ENCODE measurements at places on chromosomes 1 and 21.
A peak's percentile ranks its signal among the peaks of the same experiment; 100 is the strongest.

DNA sequence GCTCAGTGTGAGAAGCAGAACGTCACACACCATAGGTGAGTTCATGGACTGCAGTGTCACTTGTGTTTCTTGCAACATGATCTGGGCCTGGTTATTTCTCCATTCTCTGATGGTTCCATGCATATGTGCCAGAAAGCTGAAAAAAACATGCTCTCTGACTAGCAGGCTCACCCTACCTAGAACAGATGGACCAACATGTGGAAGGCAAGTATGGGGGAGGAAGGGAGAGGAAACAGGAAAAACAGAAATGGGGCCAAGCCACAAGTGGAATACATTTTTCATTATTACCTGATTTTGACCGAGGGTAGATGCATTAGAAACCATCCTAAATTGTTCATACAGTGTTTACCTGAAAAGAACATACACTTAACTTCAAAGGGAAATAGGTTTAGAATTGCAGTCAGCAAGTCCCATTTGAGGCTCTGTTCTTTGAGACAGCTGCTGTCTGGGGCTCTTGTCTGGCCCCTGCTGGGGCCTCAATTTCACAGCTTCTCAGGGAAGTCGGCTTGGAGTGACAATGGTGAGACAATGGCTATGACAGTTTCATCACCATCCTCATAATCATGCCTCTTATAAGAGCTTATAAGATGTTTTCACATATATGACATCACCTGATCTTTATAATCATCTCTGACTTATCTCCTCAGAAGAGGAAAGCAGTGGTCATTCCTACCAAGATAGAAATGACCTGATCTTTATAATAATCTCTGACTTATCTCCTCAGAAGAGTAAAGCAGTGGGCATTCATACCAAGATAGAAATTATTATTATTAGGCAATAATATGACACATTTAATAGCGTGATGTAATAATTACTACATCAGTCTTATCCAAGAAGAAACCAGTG is 327.3 kb downstream of the SIPA1L2 start:
- H3K27ac ChIP-seq = no peak overlapping the region
- H3K36me3 ChIP-seq = no peaks in the 10 kb centered on the region
- H3K4me1 ChIP-seq = no peaks in the 10 kb centered on the region
- peaks cover 19% of the 10 kb centered on the region for H3K27me3 ChIP-seq

- H3K4me1 ChIP-seq = peaks cover 12% of the 10 kb centered on the region
- no peak overlapping the region for H3K27ac ChIP-seq
- H3K36me3 ChIP-seq = peaks cover 9% of the 10 kb centered on the region
Observed at GRCh38 chr1:67228791-67229190, 62.5 kb downstream of the IL23R start.

DNA sequence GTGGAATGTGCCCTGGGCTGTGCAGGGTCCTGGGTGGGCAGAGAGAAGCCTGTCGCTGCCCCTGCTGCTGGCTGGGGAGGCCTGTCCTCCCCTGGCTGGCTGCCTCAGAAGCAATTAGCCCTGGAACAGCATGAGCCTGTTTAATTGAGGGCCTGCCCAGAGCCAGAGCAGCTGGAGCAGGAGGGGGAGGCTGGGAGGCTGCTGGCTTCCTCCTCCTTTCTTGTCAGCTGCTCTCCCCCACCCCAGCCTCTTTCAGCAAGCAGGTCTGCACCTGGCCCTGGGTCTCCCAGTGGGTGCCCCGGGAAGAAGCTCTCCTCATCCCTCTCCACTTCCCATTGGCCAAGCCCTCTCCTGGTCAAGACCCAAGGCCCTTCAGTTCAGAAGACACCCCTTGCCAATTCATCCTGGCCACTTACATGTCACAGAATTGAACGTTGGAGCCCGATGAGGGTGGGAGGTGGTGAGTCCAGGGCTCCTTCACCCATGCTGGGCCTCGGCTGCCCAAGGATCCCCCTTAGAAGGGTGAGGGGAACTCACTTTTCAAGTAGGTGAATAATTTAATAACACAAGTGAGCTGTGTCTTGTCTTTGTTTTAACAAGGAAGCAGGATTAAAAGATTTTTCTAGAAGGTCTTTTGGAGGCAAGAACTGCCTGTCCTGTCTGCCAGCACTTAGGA is 13.2 kb downstream of the AMPD2 start:
- peaks cover 11% of the 10 kb centered on the region for H3K4me1 ChIP-seq
- H3K36me3 ChIP-seq = peaks cover 12% of the 10 kb centered on the region
- no peak overlapping the region for H3K4me3 ChIP-seq
- H3K27me3 ChIP-seq = no peaks in the 10 kb centered on the region

DNA sequence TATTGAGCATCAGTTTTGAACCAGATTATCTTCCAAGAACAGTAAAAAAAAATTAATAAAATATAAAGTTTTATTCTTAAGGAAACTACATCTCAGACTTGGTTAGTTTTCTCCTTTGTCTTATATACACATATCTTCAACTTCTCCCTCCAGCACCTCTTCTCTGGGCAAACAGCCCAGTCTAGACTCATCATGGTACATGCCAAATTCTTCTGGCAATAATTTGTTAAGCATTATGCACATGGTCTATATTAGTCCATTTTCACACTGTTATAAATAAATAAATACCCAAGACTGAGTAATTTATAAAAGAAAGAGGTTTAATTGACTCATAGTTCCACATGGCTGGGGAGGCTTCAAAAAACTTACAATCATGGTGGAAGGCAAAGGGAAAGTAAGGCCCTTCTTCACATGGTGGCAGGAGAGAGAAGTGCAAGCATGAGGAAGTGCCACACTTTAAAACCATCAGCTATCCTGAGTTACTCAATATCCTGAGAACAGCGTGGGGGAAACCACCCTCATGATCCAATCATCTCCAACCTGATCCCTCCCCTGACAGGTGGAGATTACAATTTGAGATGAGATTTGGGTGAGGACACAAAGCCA is 108.7 kb upstream of the RNPC3 start:
- no peak overlapping the region for H3K4me3 ChIP-seq
- H3K27ac ChIP-seq = no peak overlapping the region
- no peaks in the 10 kb centered on the region for H3K36me3 ChIP-seq
- DNase-seq = no peak

DNA sequence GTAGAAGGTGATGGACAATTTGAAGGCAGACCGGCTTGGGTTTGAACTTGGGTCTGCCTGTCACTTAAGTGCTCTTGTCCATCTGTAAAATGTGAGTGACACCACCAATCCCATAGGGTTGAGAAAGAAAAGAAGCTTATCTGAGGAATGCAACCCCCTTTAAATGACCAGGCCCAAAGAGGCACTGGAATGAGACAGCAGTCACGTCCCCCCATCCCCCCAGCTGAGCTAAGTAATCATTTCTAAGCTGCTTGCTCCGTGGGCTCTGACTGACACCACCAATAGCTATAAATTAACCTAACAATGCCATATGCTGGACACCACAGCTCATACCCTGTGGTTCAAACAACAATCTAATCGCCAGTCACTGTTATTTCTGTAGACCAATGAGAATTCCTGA is 15.1 kb downstream of the LCA5L start:
- H3K4me3 ChIP-seq = no peak overlapping the region
- H3K27me3 ChIP-seq = peaks cover 6% of the 10 kb centered on the region
- no peaks in the 10 kb centered on the region for H3K4me1 ChIP-seq
- no peak overlapping the region for H3K27ac ChIP-seq

DNA sequence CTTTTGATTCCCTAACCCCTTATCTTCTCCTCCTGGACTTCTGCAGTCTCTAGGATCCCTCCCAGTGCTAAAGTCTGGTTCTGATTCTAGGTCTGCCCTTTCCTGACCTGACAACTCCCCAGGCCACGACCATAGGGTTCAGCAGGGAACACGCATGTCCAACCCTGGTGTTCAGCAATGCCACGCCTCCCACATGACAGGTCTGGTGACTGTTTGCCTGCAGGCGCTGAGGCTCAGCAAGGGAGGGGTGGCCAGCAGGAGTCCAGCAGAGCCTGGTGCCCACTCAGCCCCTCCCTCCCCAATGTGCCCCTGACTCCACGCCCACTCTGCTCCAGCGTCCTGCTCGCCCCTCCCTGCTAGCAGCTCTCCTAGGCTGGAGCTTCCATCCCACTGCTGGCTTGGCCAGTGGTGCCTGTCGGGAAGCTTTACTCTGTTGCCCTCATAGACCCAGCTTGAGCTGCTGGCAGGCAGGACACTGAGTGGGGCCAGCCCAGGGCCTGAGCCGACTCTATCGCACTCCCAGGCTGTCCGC is 17.3 kb downstream of the SLC9A1 start:
- peaks cover 42% of the 10 kb centered on the region for H3K4me1 ChIP-seq
- peaks cover 11% of the 10 kb centered on the region for H3K36me3 ChIP-seq
- no peak for DNase-seq
- H3K27me3 ChIP-seq = no peaks in the 10 kb centered on the region
- peak overlapping the region; percentile 100 for H3K27ac ChIP-seq
- H3K4me3 ChIP-seq = peak overlapping the region; percentile 92

- H3K27me3 ChIP-seq = no peaks in the 10 kb centered on the region
- H3K4me3 ChIP-seq = no peak overlapping the region
- no peak overlapping the region for H3K27ac ChIP-seq
- no peaks in the 10 kb centered on the region for H3K4me1 ChIP-seq
- H3K36me3 ChIP-seq = no peaks in the 10 kb centered on the region
Observed at GRCh38 chr1:61270761-61271411, 188.5 kb downstream of the NFIA start.

DNA sequence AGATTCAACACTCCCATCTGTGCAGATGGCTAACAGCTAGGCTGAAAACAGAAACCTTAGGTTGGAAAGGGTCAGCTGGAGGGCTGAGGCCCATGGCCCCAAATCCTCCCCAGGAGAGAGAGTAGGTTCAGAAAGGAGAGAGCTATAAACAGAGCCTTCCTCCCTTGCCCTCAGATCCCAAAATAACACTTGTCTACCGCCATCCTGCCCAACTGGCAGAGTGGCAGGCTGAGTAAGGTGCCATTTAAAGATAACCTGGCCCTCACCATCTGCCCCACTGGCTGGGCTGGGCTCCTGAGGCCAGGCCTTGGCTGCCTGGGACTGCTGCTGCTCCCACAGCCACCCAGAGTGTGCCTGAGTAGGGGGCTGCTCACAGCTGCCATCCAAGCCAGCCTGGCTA is 4.3 kb upstream of the SHISA4 start:
- H3K36me3 ChIP-seq = no peaks in the 10 kb centered on the region
- H3K4me1 ChIP-seq = peaks cover 2% of the 10 kb centered on the region

DNA sequence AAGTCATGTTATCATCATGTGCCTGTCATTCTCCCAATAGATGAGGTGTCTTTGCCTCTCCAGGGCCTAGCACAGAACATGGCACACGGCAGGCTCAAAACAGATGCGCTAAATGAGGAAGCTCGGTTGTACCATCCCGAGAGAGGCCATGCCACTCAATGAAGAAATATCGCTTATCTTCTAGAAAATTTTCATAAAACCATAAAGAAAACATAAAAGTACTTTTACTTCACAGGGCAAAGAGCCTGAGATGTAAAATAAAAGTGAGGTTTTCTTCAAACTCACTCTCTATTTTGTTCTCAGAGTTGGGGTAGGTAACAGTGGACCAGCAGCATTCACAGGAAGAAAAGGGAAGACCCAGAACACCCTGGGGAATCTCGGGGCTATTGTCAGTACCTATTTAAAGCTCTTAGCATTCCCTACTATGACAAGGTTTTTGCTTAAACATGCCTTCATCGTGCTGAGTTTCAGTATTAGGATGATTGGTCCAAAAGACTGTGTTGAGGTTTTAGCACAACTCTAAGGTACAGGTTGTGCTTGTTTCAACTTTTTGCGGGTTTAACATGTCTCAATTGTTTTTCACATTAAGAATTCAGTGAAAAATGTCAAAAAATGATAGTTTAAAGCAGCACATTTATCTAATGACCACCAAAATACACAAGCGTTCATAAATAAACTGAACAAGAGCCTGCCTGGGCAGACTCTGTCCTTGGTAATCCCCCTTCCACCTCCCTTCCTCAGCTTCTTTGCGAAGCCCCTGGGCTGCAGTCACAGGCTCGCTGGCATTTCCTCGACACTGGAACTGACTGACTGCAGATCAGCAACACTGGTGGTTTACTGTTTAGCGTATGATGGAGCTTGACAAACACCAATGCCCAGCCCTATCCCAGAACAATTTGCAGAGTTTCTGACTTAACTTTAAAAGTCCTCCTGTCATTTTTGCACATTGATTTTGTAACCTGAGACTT is 55.6 kb downstream of the COQ8A start:
- no peaks in the 10 kb centered on the region for H3K36me3 ChIP-seq
- H3K4me3 ChIP-seq = no peak overlapping the region
- no peak overlapping the region for H3K27ac ChIP-seq
- no peak for DNase-seq

- no peak for DNase-seq
- peak overlapping the region; percentile 85 for H3K27ac ChIP-seq
- H3K4me3 ChIP-seq = peak overlapping the region; percentile 36
Observed at GRCh38 chr1:199010933-199011332, 372.1 kb downstream of the PTPRC start.

DNA sequence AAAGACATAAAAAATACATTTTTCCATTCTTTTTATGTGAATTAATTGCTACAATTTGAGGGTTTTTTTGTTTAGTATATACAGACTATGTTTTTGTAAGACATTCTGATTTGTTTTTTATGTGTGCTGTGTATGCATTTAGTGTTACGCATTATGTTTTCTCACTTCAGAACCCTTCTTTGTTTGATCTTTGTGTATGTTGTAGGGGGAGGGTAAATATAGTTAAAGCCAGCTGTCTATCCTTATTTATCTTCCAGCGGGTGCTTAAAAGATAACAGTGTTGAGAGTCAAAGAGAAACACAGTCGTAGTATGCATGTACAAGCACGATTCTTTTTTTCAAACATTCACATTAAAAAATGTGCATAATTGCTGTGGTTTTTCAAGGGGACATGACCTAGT is 97.5 kb upstream of the KIAA1614 start:
- H3K4me3 ChIP-seq = no peak overlapping the region
- no peaks in the 10 kb centered on the region for H3K27me3 ChIP-seq
- peaks cover 22% of the 10 kb centered on the region for H3K36me3 ChIP-seq
- no peak overlapping the region for H3K27ac ChIP-seq
- peaks cover 8% of the 10 kb centered on the region for H3K4me1 ChIP-seq

- H3K4me1 ChIP-seq = peaks cover 14% of the 10 kb centered on the region
- no peak overlapping the region for H3K4me3 ChIP-seq
- no peak for DNase-seq
- no peaks in the 10 kb centered on the region for H3K36me3 ChIP-seq
- H3K27me3 ChIP-seq = peaks cover 7% of the 10 kb centered on the region
Observed at GRCh38 chr1:94020764-94021579, 100.0 kb downstream of the ABCA4 start.

DNA sequence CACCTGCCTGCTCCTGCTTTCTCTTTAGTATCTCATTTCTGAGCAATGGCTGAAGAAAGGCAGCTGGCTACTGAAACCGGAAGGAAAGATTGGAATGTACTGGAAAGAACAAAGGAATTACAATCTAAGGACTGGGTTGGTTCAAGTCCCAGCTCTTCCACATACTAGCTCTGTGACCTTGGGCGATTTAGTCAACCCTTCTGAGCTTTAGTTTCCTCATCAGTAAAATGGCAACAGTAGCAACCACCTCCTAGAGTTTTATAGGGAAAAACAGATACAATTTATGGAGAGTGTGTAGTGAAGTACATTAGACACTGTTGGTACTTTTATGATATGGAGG is 158.8 kb downstream of the KAZN start:
- no peak for DNase-seq
- no peaks in the 10 kb centered on the region for H3K36me3 ChIP-seq
- H3K27me3 ChIP-seq = peaks cover 3% of the 10 kb centered on the region
- H3K4me1 ChIP-seq = no peaks in the 10 kb centered on the region
- H3K4me3 ChIP-seq = no peak overlapping the region
- no peak overlapping the region for H3K27ac ChIP-seq

GRCh38 chr1:166489670-166490436 is 323.1 kb upstream of the FAM78B start:
- H3K27ac ChIP-seq = no peak overlapping the region
- H3K4me3 ChIP-seq = no peak overlapping the region
- H3K4me1 ChIP-seq = peaks cover 6% of the 10 kb centered on the region
